Activated T-cell treated with anti-CD3 and anti-CD28 coated beads, Interleukin-2, amount 50 U/mL, for 48 hours (primary cell): ENCODE measurements at places on chromosomes 16 and 17.

DNA sequence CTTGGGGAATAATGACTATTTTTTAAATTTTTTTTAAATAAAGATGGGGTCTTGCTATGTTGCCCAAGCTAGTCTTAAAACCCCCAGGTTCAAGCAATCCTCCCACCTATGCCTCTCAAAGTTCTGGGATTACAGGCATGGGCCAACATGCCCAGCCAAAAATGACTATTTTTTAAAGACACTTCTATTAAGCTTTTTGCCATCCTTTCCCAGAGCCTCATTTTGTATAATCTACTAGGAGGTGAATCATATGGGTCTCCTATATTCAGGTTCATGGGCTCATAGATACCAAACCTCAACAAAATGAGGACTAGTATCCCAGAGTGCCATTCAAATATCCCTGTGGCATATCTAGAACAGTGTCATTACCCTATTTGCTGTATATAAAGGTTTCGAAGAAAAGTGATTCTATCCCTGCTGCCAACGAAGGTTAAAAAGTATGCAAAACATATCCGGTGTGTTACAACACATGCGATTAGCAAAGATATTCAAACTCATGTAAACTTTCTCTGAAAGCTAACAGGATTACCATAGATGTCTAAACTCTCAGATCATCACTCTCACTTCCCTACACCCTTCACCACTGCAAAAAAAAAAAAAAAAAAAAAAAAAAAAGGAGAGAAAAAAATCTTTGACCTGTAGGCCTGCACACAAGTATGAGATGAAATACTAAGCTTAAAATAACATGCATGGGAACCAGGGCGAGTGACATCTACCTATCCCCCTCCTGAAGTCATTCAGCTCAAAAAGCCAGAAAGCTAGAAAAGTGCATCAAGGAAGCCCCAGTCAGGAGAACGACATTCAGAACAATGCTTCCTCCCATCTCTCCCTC lies 23.5 kb downstream of the XPO6 start:
- no peak for DNase-seq

GRCh38 chr16:85067024-85067423 lies 39.4 kb downstream of the KIAA0513 start:
- no peak for DNase-seq

DNA sequence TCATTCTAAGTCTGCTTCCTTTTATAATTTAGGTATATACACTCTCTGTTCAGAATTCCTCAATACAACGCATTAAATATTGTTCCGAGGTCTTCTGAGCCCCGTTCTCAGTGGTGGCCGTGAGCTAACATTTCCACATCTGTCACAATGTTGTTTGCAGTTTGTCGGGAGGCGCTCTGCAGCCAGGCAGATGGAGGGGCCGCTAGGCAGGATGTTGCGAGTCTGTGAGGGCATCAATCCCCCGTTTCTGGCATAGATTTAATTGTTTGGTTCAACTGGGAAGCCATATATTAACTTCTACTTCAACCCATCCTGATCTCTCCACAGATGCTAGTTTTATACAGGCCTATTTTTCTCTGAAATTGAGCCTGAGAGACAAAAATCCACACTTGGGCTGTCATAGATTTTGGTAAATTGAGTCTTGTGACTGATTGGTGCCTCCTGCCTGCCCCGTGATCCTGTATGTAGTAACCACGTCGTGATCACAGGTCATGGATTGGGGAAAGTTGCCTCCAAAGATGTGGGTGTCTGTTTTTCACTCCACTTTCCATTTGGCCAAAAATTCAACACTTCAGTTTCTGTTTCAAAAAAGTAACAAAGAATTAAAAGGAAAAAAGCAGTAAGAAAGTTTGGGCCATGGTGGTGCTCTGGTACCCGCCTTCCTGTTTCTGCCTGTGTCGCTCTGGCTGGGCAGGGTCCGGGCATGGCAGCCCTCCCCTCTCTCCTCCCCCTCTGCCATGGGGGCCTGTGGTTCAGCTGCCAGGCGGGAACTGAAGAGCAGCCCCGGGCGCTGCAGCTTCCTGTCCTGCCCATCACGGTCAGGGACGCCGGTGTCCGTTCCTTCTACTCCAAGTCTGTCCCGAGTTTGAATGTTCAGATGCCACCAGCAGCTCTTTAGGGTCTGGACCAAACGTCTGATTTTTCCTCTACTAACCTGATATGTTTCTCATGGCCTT lies 41.5 kb downstream of the RPTOR start:
- DNase-seq = no peak

GRCh38 chr16:85113913-85114312 lies 1.6 kb upstream of the CIBAR2 start:
- no peak for DNase-seq

DNA sequence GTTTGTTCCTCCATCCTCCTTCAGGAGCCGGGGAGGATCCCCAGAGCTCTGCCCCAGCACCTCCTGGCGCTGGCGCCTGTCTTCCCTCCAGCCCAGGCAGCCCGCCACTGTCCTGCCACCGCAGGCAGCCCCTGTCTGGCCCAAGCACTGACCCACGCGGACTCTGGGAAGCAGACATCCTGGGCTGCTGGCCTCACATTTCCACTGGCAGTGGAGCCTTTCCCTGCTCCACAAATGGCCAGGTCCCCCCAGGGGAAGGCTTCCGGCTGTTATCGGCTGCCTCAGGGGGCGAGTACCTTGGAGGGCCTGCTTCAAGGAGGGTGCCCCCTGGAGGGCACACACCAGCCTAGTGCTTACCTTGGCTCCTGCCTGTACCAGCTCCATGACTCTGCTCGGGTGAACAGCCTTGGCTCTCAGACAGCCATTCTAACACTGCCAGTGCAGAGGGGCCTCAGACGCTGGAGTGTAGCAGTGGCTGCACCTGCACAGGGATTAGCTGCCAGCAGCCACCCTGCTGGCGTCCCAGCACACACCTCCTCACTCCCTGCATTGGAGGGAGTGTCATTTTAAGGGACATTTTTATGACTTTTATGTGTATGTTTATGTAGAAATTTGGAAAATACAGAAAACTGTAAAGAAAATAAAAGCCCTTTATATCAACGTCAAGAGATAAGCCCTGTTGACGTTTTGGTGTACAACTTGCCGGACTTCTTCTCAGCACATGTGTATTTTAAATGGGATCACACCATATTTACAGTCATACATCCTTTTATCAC lies 21.0 kb downstream of the ACE start:
- DNase-seq = no peak

GRCh38 chr16:81259916-81260315 lies 21.4 kb downstream of the BCO1 start:
- no peak for DNase-seq

DNA sequence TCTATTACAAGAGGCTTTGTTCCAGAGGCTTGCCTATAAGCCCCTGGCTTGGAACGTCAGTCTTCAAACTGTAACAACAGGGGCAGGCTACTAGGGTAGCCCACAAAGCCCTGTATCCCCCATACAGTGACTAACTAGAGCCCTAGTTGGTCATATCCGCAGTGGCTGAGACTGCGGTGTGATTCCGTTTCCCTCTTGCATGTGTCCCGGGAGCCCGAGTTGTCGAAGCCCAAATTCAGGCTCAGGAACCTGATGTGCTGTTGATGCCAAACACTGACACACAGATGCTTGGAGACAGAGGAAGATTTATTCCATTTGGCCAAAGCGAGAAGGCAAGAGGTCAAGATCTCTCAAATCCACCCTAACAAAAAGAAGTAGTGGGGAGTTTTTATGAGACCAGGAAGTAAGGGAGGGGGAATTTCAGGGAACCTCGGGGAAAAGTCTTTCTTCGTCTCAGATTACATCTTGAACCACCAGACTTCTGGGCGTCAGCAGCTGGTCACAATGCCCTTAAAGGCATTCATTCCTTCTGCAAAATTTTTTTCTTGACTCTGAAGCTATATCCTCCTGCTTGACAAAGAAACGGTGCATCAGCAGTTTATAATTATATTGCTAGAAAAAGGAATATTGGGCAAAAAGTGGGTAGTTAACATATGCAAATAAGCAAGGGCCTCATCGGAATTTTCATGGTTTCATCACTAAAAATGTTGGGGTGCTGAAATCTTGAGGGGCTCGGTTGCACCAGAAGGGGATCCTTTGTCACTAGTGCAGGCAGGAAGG lies 879 bp downstream of the SLFN5 start:
- DNase-seq = peak; percentile 71

GRCh38 chr16:50219402-50219975 lies 46.9 kb upstream of the ADCY7 start:
- DNase-seq = no peak

GRCh38 chr16:26665166-26665939 lies 401.4 kb upstream of the C16orf82 start:
- peak; percentile 46 for DNase-seq

- DNase-seq = no peak
These were observed 188.1 kb downstream of the IRX5 start for GRCh38 chr16:55118701-55119260.

GRCh38 chr16:27108051-27108770 lies 41.5 kb downstream of the C16orf82 start:
- no peak for DNase-seq

DNA sequence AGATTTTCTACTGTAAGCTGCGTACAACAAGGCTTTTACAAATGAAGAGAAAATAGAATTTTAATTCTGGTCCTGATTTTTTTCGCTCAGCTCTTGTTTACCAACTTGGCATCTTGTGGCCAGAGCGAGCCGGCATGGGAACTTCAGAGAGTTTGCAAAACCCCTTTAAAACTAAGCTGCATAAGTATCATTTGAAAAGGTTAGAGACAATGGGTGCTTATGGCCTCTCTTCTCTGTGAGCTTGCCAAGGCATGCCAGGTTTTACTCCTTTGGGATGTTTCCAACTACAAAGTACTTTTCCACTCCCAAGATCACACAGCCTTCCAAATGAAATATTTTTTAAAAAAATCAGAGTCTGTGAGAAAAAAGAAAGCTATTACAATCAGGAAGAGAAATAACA lies 62.4 kb upstream of the FA2H start:
- DNase-seq = no peak

GRCh38 chr16:54237-54581 lies 581 bp downstream of the SNRNP25 start:
- DNase-seq = no peak

DNA sequence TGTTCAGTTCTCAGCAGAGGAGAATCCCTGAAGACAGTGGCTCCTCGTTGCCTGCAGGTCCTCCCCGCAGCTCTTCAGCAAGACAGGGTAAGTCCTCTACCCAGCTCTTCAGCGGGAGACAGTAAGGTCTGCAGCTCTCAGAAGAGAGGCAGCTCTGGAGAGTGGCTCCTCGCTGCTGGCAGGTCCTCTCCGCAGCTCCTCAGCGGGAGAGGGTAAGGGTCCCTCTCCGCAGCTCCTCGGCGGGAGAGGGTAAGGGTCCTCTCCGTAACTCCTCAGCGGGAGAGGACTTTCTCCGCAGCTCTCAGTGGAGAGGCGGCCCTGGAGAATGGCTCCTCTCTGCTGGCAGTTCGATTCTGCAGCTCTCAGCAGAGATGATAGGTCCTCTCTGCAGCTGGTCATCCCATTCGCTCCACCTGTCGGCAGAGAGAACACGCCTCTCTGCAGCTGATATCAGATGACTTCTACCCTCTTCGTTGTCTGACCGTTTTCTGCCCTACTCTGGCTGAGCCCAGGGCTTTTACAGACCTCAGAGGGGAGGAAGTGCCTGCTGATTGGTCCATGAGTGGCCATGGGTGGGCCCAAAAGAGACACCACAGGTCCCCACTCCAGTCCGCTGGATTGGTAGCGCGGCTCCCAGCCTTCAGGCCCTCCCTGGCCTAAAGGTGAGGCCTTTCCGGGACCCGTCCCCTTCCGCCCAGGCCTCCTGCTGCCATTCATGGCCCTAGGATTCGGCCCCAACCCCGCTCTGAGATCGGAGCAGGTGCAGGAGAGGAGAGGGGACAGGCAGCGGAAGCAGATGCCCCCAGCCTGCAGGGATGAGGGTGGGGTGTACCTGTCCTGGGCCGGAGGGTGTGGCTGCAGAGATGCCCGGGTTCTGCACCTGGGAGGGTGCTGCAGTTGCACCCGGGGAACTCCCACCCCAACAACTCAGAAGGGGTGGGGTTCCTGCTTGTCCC lies 11.9 kb upstream of the SHCBP1 start:
- no peak for DNase-seq

DNA sequence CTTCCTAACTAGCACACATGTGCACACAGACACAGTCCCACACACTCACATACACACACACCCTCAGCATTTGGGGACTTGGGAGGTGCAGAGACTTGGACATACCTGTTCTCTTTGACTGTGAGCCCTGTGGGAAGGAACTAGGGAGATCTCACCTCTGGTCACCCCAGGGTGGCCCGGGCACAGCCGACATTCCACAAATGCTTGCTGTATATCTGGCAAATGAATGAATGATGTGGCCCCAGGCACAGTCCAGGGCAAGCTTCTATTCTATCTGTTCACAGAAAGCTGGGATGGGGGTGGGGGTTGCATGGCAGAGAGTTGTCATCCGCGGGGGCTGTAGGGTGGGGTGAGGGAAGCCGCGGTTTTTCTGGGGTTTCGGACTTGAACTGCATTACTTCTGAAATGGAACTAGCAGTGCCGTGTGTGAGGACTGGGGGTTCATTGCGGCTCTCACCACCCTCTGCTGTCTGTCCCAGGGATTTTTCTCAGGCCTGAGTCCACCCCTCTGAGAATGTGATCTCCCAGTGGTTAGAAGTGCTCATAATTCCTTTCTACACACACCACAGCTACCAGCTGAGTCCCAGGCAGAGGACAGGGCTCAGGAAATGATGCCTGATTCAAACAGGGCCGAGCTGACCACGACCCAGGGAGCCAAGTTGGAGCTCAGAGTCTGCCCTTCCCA lies 3.3 kb upstream of the RIPOR1 start:
- no peak for DNase-seq

DNA sequence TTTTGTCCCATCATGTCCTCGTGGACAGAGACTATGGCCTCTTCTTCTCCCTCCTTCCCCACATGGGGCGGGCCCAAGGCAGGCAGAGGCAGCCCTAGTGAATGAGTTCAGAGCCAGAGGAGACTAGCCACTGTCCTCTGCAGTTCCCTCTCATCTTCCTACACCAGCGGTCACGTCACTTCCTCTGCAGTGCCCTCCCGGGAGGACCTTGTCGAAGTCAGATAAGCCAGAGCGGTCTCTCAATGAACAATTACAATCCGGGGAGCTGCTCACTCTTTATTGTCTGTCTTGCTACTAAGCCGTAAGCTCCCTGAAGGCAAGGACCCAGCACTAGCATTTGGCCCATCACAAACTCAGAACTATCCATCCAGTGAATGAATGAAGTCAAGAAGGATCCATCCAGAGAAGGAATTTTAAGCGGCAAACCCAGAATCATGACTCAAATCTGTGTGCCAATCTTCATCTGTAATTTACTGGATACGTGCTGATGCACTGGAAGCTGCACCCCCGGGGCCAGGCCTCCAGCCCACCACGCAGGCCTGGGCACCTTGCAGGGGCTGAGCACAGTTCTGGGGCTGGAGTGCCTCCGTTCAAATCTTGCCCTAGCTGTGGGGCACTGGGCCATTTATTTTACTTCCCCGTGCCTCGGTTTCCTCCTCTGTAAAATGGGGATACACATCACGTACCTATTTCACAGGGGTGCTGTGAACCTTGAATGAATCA lies 18.1 kb downstream of the ZNF423 start:
- DNase-seq = no peak

GRCh38 chr17:75335315-75335714 lies 46.1 kb upstream of the SLC25A19 start:
- no peak for DNase-seq
